ENCODE measurements at places on chromosomes 5 and 9.

- peak; percentile 20 for DNase-seq
Measured at GRCh38 chr9:126719618-126720031, 85.2 kb upstream of the ZBTB43 start.

- DNase-seq: no peak
Measured at GRCh38 chr5:32168460-32169033, 5.6 kb downstream of the GOLPH3 start.

DNA sequence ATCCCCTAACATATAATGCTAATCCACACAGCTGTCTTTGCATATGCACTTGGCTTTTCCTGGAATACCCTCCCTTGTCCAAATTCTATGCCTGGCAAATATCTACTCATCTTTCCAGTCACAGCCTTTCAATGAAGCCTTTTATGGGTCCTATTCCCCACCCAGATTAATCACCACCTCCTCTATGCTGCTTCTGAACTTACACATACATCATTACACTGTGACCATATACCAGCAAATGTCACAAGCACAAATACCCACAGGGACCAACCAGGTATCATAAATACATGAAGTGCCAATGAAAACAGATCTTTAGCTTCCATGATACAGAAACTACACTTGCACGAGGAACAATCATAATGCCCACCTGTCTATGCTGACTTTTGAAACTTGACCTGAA, 22.3 kb downstream of the LPAR1 start:
- no peak for DNase-seq

- DNase-seq: no peak
Measured at GRCh38 chr9:5626727-5627634, 1.9 kb upstream of the RIC1 start.

GRCh38 chr9:74463825-74464224, 33.3 kb upstream of the RORB start:
- DNase-seq: no peak

- DNase-seq: no peak
Measured at GRCh38 chr5:104045987-104046386, 483.4 kb upstream of the NUDT12 start.

DNA sequence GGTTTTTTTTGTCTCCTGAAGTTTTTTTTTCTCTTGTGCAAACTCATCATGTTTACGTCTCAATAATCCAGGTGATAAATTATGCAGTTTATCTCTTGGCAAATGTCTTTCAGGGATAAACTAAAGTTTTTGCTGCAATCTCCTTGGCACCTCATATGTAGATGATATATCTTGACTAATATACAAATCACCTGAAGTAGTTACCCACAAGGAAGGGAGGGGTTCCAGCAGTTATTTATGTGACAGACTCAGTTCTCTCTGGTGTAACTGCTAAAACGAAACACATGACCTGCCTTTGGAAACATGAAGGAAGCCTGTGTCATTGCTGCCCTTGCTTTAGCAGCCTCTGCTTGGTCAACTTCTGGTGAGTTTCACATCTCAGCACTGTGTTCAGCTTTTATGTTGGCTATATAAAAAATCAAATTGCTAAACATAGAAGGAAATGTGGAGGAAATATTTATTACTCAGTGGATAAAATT, 39.3 kb upstream of the KIAA1958 start:
- no peak for DNase-seq

DNA sequence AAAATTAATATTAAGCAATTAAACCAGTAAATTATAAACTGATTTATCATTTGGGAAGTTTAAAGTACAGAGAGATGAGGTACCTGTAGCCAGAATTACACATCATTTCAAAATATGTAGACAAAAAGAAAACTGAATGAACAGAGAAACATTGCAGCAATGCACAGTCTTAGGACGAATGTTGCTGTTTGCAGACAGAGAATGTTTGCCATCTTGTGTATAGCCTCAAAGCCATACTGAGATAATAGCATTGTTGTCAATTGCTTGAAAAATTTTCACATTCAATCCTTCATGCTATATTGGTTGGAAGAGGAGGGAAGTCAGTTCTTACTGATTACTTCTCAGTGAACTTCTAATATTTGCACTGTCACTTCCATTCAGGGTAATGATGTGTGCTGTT, 326.2 kb downstream of the PRR16 start:
- DNase-seq: no peak

- no peak for DNase-seq
Measured at GRCh38 chr5:153543288-153543687, 52.8 kb downstream of the GRIA1 start.

DNA sequence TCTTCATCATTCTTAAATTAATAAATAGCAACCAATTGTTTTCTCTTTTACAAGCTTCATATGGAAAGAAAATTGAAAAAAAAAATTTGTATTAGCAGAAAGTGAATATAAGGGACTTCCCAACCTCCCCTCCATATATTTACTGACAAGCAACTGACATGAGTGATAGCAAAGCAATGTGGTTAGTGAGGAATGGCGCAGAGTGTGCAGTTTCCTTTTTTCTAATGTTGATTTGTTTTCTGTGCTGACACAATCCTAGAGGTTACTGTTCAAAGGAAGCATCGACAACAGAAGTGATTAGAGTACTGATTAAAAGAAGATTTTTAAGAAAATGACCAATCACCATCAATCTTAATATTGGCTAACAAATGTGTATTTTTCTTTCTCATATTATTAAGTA, 1.7 kb upstream of the PTGER4 start:
- no peak for DNase-seq

- no peak for DNase-seq
Measured at GRCh38 chr5:90477073-90477472, 2.4 kb downstream of the POLR3G start.

- DNase-seq: no peak
Measured at GRCh38 chr9:124550072-124550471, 42.9 kb upstream of the NR5A1 start.

GRCh38 chr9:7056254-7056653, 298.5 kb downstream of the KDM4C start:
- DNase-seq: no peak

DNA sequence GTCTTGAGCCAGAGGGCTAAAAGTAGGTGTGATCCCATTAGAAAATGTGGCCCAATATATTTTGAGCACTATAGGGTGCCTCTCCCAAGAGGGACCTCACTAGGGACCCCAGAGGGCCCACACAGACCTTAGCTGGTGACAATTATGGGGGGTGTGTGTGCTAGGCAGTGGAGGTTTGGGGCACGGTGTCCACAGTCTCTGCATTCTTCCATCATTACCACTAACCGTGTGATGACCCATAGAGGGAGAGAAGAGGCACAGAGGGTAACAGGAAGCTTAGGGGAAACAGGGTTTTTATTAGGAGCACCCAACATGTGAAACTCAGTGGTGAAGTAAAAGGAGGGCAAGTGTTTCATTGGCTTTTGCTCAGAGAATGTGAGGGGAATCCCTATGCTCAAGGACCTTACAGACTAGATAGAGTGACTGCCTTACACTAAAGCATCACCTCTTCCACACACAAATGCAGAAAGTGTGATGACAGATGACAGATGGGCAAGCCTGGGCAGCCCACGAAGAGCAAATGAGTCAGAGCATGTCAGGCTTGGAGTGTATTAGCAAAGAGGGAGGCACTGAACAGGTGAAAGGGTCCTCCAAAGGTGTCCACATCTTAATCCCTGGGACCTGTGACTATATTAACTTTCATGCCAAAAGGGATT, 2.5 kb upstream of the ACTL7A start:
- no peak for DNase-seq

DNA sequence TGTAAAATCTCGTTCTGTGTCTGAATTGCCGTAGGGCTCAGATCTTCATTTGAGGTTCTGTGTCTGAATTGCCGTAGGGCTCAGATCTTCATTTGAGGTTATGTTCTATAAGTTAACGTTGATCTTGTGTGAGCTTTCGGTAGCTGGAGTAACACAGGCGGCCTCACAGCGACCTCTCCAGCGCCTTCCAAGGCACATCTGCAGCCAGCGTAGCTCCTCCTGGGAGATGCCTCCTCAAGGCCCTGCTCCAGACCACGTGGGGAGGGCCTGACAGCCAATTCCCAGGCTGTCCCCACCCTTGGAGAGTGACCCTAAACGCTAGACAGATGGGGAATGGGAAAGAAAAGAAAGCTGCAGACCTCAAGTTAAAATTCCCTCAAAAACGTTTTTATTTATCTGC, 8.7 kb upstream of the AHRR start:
- no peak for DNase-seq

GRCh38 chr5:160166973-160167623, 47.8 kb upstream of the PWWP2A start:
- no peak for DNase-seq

DNA sequence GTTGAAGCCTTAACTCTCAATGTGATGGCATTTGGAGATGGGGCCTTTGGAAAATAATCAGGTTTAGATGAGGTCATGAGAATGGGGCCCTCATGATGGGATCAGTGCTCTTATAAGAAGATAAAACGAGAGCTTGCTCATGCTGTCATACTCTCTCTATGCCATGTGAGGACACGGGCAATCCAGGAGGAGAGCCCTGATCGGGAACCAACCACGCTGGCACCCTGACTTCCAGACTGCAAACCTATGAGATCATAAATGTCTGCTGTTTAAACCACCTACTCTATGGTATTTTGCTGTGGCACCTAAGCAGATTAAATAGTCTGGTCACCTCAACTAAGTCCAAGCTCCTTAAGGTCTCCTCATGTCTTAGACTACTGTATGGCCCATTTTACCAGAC, 10.0 kb downstream of the HMGCS1 start:
- DNase-seq: no peak

- no peak for DNase-seq
Measured at GRCh38 chr9:111287127-111287526, 42.9 kb downstream of the OR2K2 start.

DNA sequence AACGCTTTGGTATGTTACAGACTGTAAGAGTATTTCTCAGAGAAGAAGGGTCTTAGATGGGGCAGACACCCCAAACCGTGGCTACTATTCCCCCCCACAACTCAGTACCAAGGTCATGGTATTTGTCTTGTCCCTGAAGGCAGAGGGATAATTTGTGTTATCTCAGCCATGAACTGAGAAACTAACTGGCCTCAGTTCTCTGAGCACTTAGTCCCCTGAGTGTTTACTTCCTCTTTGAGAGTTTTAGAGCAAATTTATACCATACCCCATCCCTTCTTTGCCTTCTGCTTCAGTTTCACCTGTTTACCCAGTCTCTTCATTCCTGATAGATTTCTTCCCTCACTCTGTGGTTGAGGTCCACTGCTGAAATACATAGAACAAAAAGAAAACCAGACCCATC, 183.9 kb downstream of the LRRC70 start:
- DNase-seq: no peak

DNA sequence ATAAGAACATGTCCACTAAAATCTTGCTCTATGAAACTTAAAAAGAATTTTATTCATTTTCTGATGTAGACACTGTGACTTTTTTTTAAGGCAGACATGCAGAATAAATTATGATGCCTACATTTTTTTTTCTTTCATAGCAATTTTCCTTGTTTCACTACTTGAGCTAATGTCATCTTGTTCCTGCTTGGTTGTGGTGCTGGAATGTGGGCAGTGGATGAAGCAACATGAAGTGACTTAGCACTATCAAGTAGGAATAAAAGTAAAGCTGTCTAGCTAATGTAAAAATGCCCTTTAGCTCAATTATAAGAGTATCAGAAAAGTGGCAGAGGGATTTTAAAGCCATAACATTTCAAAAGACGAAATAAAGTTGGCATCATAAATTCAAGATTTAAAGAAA, 191.0 kb downstream of the ADAMTS6 start:
- no peak for DNase-seq

- no peak for DNase-seq
Measured at GRCh38 chr9:80074439-80074838, 502.7 kb downstream of the TLE4 start.

DNA sequence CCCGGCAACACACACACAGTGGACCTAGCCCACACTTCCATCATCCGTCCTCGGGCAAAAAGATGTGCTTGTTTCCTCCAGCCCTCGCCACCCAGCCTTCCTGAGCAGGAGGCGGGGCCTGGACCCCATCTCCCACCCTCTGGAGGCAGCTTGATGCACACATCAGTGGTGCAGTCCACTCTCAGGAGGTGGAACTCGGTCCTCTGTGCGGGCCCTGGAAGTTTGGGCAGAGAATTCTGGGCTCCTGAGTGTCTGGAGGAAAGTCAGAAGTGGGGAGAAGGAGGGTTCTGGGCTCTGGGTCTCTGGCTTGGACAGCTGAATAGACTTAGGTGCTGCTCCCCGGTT, 54.0 kb upstream of the NEURL1B start:
- no peak for DNase-seq

- DNase-seq: no peak
Measured at GRCh38 chr9:93857528-93857927, 97.6 kb downstream of the BARX1 start.

- no peak for DNase-seq
Measured at GRCh38 chr9:81984928-81985327, 3.6 kb upstream of the SPATA31D1 start.

GRCh38 chr5:176716320-176716719, 69.0 kb downstream of the TSPAN17 start:
- DNase-seq: no peak

GRCh38 chr9:102273952-102274351, 535.5 kb upstream of the GRIN3A start:
- no peak for DNase-seq

DNA sequence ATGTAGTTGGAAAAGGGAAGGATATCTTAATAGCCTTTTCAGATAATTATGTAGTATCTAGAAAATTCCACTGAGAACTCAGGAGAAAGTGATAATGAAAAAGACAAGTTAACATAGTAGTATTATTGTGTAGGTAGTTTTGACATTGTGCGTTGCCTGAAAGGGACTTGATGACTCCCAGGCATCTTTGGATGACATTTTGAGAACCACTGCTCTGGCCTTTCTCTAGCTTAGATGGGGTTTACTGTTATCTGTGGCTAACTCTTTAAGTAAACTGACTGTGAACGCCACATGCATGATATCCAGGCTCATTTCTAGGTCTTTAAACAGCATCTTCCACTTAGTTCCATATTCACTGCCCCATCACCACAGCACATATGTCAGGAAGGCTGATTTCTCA, 14.4 kb upstream of the FYB1 start:
- DNase-seq: no peak

Measured in CMK (cell line).